Effector memory CD8-positive, alpha-beta T cell (primary cell): ENCODE measurements at places on chromosomes 12 and 14.

DNA sequence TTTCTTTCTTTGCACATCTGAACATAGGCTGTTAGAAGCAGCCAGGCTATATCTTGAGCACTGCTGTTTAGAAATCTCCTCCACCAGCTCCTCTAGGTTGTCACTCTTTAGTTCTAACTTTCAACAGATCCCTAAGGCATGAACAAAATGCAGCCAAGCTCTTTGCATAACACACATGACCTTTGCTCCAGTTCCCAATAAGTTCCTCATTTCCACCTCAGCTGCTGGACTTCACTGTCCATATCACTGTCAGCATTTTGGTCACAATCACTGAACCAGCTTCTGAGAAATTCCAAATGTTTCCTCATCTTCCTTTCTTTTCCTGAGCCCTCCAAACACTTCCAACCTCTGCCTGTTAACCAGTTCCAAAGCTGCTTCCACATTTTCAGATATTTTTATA, 27.6 kb upstream of the C14orf132 start:
- no peaks in the 10 kb centered on the region for H3K27me3 ChIP-seq
- H3K4me1 ChIP-seq: no peaks in the 10 kb centered on the region
- no peak overlapping the region for H3K27ac ChIP-seq
- H3K36me3 ChIP-seq: no peaks in the 10 kb centered on the region
- DNase-seq: no peak
- no peak overlapping the region for H3K4me3 ChIP-seq

GRCh38 chr12:68359674-68360073, 27.5 kb upstream of the MDM1 start:
- no peak overlapping the region for H3K4me3 ChIP-seq
- H3K27ac ChIP-seq: peak overlapping the region; percentile 78
- peaks cover 37% of the 10 kb centered on the region for H3K4me1 ChIP-seq
- no peak for DNase-seq
- no peaks in the 10 kb centered on the region for H3K36me3 ChIP-seq

- no peak overlapping the region for H3K27ac ChIP-seq
- no peak overlapping the region for H3K4me3 ChIP-seq
- no peaks in the 10 kb centered on the region for H3K36me3 ChIP-seq
- peaks cover 7% of the 10 kb centered on the region for H3K27me3 ChIP-seq
- H3K4me1 ChIP-seq: no peaks in the 10 kb centered on the region
- no peak for DNase-seq
Measured at GRCh38 chr14:94650806-94651805, 38.9 kb downstream of the SERPINA3 start.

GRCh38 chr12:105667973-105668743, 337.7 kb downstream of the C12orf75 start:
- no peaks in the 10 kb centered on the region for H3K36me3 ChIP-seq
- H3K27me3 ChIP-seq: no peaks in the 10 kb centered on the region
- H3K4me1 ChIP-seq: no peaks in the 10 kb centered on the region
- H3K4me3 ChIP-seq: no peak overlapping the region
- H3K27ac ChIP-seq: no peak overlapping the region
- no peak for DNase-seq

DNA sequence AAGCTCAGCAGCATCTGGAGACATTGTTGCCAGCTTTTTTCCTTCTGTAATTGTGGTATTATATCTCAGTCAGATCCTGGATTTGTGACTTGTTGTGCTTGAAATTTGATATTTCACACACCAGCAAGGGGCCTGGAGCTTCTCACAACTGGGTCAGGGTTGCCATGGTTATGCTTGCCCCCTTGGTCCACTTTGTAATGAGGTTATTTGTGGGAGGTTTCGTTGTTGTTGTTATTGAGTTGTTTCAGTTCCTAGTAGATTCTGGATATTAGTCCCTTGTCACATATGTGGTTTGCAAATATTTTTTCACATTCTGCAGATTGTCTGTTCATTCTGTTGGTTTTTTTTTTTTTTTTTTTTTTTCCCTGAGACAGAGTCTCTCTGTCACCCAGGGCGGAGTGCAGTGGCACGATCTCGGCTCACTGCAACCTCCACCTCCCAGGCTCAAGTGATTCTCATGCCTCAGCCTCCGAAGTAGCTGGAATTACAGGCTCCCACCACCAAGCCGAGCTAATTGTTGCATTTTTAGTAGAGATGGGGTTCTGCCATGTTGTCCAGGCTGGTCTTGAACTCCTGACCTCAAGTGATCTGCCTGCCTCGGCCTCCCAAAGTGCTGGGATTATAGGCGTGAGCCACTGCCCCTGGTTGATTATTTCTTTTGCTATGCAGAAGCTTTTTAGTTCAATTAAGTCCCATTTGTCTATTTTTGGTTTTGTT, 80.6 kb upstream of the ETV6 start:
- no peak for DNase-seq
- no peaks in the 10 kb centered on the region for H3K4me1 ChIP-seq
- H3K4me3 ChIP-seq: no peak overlapping the region

DNA sequence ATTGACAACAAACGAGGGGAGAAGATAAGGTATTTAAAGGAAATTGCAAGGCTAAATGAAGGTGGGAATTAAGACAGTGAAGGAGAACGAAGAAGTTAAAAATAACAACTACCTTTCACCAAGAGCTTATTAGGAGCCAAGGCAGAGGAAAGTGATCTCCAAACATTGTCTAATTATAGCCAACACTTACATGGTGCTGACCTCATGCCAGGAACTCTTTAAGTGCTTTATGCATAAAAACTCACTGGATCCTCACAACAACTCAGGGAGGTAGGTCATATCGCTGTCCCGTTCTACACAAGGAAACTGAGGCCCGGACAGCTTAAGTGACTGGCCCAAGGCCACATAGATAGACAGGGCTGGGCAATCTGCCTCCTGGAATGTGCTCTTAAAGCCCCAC, 19.5 kb downstream of the TAMALIN start:
- H3K4me3 ChIP-seq: no peak overlapping the region
- no peak overlapping the region for H3K27ac ChIP-seq
- peaks cover 32% of the 10 kb centered on the region for H3K36me3 ChIP-seq
- peaks cover 23% of the 10 kb centered on the region for H3K4me1 ChIP-seq
- no peaks in the 10 kb centered on the region for H3K27me3 ChIP-seq

DNA sequence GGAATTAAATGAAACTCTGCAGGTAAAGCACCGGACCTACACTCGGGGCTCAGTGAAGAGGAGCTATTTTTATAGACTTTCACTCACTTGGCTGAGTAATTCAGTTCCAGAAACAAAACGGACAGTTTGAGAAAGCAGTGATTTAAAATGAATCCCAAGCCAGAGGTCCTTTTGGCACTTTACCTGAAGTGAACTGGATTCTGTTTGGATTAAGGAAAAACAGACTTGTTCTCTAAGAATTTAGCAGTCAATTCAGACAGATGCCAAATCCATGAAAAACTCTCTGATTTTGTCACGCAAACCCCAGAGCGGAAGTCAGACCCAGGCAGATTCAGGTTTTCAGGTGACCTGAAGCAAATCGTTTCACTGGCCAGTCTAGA, 4.9 kb upstream of the VASH1 start:
- H3K4me3 ChIP-seq: no peak overlapping the region
- H3K36me3 ChIP-seq: peaks cover 3% of the 10 kb centered on the region
- peaks cover 5% of the 10 kb centered on the region for H3K4me1 ChIP-seq

DNA sequence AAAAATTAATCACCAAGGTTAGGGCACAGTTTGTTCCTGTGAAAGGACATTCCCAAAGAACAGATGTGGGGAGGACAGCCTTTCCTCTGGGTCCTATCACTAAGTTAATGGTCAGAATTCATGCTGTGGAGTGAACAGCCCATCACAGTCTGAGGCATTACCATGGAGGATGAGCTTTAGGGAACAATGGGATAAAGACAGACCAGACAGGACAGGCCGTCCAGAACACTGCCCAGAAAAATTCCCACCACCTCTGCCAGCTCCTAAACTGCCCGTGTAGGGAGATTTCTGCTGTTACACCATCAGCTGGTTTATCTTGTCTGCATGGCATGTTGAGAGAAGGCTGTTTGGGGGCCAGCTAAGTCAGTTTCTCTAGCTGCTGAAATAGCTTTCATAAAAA, 49.6 kb upstream of the IFNG-AS1 start:
- H3K27ac ChIP-seq: no peak overlapping the region
- H3K36me3 ChIP-seq: no peaks in the 10 kb centered on the region
- H3K4me1 ChIP-seq: peaks cover 3% of the 10 kb centered on the region
- no peak for DNase-seq
- no peak overlapping the region for H3K4me3 ChIP-seq

DNA sequence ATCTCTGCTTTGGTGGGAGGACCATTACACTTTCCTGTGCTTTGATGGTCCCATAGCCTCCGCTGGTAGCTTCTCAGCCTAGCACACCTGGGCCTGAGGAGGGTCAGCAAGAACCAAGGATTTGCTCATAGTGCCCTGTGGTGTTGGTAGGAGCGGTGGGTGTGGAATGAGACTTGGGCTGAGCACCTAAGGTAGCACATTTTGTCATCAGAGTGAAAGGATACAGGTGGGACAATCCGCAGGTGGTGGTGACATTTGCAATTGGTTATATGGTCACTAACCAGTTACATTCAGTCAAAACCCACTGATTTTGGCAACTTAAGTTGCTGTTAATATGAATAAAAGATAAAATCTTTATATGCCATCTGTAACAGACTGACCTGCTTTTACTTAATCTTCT, 46.7 kb downstream of the TTC6 start:
- no peaks in the 10 kb centered on the region for H3K27me3 ChIP-seq
- H3K4me1 ChIP-seq: no peaks in the 10 kb centered on the region
- no peak for DNase-seq
- H3K4me3 ChIP-seq: no peak overlapping the region
- no peaks in the 10 kb centered on the region for H3K36me3 ChIP-seq

DNA sequence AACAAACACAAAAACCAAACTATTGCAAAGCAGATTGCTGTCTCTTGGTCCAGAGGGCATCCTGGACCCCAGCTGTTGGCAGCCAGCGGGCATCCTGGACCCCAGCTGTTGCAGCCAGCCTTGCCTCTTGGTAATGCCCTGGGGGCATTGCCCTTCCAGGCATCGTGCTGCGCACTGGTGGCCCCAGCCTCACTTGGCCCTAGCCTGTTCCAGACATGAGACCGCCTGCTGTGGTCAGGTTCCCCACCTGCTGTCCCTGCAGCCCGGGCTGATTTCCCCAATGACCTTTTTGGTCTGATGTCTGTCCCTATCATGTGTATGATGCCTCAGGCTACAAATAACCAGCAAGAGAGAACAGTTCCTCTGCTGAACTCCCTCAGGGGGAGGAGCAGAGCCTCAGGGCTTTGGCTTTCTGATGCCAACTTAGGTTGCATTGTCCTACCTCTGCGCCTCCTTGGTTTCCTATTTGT, 20.8 kb downstream of the MLXIP start:
- H3K4me1 ChIP-seq: peaks cover 40% of the 10 kb centered on the region
- peaks cover 3% of the 10 kb centered on the region for H3K36me3 ChIP-seq
- H3K4me3 ChIP-seq: peak overlapping the region; percentile 31
- H3K27ac ChIP-seq: peak overlapping the region; percentile 86
- DNase-seq: no peak
- H3K27me3 ChIP-seq: no peaks in the 10 kb centered on the region

- H3K36me3 ChIP-seq: no peaks in the 10 kb centered on the region
- H3K4me1 ChIP-seq: no peaks in the 10 kb centered on the region
- no peak for DNase-seq
- H3K4me3 ChIP-seq: no peak overlapping the region
- H3K27ac ChIP-seq: no peak overlapping the region
Measured at GRCh38 chr12:101204602-101205304, 5.3 kb downstream of the SLC5A8 start.

DNA sequence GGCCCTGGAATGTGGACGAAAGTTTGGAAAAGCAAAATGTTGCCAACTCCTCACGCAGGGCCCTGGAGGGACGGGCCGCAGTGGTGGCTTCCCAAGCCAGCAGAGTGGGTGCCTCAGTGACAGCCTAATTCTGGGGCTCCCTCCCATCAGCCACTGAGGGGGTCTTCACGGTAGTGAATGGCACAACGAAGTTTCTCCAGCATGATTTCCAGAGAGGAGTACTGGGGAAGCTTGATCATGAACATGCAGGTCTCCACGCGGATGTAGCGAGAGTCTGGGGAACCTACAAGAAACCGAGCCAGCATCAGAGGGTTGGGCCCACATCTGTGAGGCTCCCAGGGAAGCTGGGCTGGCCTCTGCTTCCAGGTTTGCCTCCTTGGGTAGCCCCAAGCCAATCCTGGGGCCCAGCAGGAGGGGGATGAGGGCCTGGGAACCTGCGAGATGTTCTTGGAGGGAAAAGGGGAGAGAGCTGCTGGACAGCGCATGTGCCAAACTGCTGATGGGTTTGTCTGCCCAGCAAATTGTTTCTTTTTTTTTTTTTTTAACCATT, 37.0 kb downstream of the TRAFD1 start:
- DNase-seq: no peak
- H3K4me1 ChIP-seq: peaks cover 21% of the 10 kb centered on the region
- no peak overlapping the region for H3K4me3 ChIP-seq
- H3K36me3 ChIP-seq: peaks cover 2% of the 10 kb centered on the region

GRCh38 chr12:108162207-108162606, 33.1 kb downstream of the WSCD2 start:
- no peak overlapping the region for H3K27ac ChIP-seq
- DNase-seq: no peak
- peaks cover 4% of the 10 kb centered on the region for H3K36me3 ChIP-seq
- peaks cover 2% of the 10 kb centered on the region for H3K4me1 ChIP-seq
- H3K27me3 ChIP-seq: peaks cover 36% of the 10 kb centered on the region
- no peak overlapping the region for H3K4me3 ChIP-seq

DNA sequence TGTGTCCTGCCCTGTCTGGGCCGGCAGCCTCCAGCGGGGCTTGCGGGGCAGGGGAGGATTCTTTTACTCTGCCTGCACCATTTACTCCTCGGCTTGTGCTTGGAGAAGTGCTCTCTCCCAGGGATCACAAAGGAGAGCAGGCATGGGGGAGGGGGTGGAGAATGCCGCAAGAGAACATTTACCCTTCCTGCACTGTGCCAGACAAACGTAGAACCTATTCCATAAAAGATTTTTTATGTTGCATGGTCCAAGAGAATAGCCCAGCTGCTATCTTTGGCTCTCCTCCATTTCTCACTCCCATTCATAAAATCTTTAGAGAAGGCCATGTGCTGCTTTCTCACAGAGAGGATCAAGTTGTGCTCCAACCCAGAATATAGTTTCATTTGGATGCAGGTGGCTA, 159.4 kb downstream of the SPTSSA start:
- H3K27ac ChIP-seq: no peak overlapping the region
- H3K4me3 ChIP-seq: no peak overlapping the region
- no peaks in the 10 kb centered on the region for H3K36me3 ChIP-seq
- peaks cover 19% of the 10 kb centered on the region for H3K27me3 ChIP-seq
- H3K4me1 ChIP-seq: no peaks in the 10 kb centered on the region

DNA sequence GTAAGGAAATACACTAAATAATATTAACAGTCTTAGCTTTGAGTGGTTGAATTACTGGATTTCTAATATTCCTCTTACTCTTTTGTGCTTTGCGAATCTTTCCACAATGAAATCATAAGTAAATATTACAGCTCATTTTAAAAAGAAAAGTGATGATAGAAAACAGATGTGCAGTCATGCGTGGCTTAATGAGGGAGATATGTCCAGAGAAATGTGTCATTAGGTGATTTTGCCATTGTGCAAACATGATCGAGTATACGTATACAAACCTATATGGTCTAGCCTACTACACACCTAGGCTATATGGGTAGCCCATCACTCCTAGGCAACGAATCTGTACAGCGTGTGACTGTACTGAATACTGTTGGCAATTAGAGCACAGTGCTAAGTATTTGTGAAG, 59.3 kb downstream of the SLC15A5 start:
- H3K27me3 ChIP-seq: no peaks in the 10 kb centered on the region
- no peaks in the 10 kb centered on the region for H3K36me3 ChIP-seq
- H3K4me1 ChIP-seq: no peaks in the 10 kb centered on the region
- DNase-seq: no peak

GRCh38 chr14:92706386-92706785, 42.0 kb downstream of the LGMN start:
- H3K4me3 ChIP-seq: no peak overlapping the region
- no peak overlapping the region for H3K27ac ChIP-seq
- peaks cover 7% of the 10 kb centered on the region for H3K36me3 ChIP-seq
- H3K27me3 ChIP-seq: peaks cover 53% of the 10 kb centered on the region
- H3K4me1 ChIP-seq: no peaks in the 10 kb centered on the region
- no peak for DNase-seq
